Urinary bladder (tissue), 4 donors: ENCODE measurements at places on chromosomes 13 and 19.

DNA sequence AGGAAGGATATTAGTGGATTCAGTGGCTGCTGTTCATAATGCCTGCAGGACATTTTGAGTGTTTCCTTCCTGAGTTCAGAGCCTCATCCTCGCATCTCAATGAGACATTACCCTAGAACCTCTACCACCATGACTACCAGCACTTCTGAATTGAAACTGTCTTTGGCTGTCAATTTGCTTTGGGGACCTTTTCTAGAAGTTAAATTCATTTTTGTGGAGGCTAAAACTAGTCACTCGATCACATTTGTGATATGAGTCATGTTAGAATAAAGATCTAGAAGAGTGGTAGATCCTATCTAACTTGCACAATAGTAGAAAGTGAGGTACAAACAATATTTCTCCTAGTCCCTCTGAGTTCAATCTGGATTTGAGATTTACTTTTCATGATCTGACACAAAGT lies 124.9 kb downstream of the KCNRG start:
- DNase-seq, result no peak

- no peak for DNase-seq
Observed at GRCh38 chr13:52651897-52652195, 790 bp upstream of the SUGT1 start.

GRCh38 chr13:41356786-41357185 lies 45.7 kb downstream of the NAA16 start:
- no peak for DNase-seq

DNA sequence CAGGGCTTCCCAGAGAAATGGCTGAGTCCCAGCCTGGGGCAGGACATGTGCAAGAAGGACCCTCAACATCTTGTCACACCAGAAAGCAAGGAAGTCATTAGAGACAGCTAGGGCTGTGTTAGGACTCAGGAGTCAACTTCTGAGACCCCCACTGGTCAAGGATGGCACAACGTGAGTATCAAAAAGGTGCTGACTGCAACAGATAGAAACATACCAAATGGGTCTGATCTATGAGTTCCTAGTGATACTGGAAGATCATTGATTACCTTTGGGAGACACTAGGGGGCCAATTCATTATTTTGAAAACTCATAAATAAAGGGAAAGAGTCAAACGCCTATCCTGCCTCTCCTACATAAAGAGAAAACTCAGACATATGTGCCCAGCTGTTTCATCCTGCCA lies 73.5 kb upstream of the GJB6 start:
- DNase-seq, result no peak

DNA sequence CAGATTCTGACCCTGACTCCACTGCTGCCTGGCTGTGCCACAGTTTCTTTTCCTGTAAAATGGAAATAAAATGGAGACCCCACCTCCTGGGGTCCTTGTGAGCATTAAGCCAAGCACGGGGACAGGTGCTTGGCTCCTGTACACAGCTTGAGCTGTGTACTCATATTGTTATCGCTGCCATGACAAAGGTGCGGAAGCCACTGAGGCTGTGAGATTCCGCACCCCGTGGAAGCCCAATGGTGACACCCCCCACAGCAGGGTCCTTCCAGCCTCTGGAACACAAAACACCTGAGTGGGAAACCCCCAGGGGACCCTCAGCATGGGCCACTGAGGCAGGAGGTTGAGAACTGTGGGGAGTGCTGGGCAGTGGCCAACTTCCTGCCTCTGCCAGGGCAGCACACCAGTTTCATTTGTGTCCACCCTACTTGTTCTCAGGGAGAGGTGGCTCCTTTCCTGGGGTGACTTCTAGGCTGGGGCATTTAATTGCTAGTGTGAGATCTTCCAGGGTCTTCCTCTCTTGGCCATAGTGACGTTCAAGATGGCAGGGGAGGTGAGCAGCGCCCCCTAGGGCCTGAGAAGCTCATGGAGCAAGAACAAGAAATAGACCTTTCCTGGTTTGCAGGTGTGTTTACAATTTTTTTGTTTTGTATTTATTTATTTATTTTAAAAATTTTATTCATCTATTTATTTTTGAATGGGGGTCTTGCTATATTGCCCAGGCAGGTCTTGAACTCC lies 5.4 kb upstream of the JSRP1 start:
- no peak for DNase-seq

DNA sequence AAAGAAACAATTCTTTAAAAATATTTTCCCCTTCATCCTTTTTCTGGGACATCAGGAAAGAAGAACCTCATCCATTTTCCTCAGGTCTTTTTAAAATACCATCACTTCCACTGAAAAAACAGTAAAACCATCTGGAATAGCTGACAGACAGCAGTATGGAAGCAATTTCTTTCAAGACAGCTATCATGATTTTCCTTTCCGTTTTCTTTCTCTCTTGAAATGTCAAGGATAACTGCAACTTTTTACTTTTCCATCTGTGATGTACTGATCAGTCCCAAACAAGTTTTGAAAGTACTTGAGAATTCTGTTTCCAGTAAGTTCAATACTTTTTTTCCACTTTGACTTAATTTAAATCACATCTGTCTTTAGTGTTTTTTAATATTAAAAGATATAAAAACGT lies 211.2 kb downstream of the LHFPL6 start:
- DNase-seq, result no peak

GRCh38 chr13:95523598-95523997 lies 28.9 kb upstream of the CLDN10 start:
- no peak for DNase-seq

- no peak for DNase-seq
Observed at GRCh38 chr19:11519138-11519537, 9.8 kb downstream of the ECSIT start.

DNA sequence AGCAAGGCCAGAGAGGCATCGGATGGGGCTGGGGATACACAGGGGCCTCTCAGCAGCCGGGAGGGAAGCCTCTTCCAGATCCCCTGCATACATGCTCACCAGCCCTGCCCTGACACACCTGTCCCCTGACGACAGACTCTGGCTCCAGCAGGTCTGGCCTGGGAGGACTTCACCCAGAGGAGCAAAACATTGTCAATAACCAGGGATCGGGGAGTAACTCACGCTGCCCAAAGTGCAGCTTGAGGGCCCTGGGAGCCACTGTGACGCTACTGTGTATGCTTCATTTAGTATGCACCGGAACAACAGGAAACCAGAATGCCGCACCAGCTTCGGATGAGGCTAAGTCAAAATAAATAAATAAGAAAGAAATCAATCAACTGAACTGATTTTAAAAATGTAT lies 12.4 kb upstream of the CD22 start:
- DNase-seq, result no peak

- DNase-seq, result no peak
Observed at GRCh38 chr19:58229255-58229639, 533 bp downstream of the ZNF544 start.

DNA sequence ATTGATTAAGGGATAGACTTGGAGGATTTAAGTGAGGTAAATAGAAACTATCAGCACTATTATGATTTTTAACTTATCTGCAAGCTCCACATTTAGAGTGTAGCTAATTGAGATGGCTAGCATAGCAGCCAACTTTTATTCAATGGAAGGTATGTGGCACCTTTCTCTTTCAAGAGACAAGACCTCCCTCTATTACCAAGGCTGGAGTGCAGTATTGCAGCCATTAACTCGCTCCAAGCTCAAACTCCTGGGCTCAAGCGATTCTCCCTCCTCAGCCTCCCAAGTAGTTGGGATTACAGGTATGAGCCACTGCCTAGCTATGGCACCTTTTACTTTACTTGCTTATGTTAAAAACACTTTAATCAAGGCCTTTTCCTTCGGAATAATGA lies 8.2 kb downstream of the TPT1 start:
- DNase-seq, result no peak

DNA sequence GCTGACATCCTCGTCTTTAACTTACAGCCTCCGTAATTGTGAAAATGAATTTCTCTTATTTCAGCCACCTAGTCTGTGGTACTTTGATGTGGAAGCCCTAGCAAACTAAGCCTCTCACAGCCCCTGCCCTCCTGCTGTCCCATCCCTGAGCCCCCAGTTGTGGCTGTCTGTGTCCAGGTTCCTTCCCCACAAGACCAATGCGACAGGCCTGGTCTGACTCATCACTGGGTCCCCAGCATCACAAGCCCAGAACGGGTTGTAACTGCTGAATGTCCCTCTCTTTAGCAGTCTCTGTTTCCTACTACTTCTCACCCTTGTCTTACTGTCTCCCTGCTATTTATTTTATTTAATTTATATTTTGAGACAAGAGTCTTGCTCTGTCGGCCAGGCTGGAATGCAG lies 5.7 kb downstream of the POU2F2 start:
- no peak for DNase-seq

- DNase-seq, result no peak
Observed at GRCh38 chr13:41561170-41561569, 103.8 kb downstream of the RGCC start.

GRCh38 chr13:43086181-43086580 lies 62.8 kb downstream of the DNAJC15 start:
- no peak for DNase-seq

- DNase-seq, result no peak
Observed at GRCh38 chr19:23415034-23415433, 19.8 kb upstream of the ZNF91 start.

GRCh38 chr19:4413588-4413987 lies 11.1 kb downstream of the CHAF1A start:
- DNase-seq, result no peak

DNA sequence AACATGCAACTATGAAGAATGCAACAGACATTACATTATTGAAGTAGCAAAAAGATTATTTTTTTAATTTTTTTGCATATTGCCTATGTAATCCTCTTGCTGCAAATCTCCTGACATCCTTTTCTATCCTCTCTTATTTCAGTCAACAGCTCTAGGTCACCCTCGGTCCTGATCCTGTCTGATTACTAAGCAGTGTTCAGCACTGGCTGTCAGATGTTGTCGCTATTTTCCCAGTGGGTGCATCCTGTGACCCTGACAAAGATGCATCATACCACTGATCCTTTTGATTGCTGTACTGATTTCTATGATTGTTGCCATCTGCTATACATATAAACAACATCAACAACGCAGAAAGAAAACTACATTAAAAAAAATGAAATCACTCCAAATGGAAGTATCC lies 443.7 kb upstream of the PRR20A start:
- no peak for DNase-seq

GRCh38 chr19:27906081-27906480 lies 1306.9 kb downstream of the UQCRFS1 start:
- DNase-seq, result no peak

DNA sequence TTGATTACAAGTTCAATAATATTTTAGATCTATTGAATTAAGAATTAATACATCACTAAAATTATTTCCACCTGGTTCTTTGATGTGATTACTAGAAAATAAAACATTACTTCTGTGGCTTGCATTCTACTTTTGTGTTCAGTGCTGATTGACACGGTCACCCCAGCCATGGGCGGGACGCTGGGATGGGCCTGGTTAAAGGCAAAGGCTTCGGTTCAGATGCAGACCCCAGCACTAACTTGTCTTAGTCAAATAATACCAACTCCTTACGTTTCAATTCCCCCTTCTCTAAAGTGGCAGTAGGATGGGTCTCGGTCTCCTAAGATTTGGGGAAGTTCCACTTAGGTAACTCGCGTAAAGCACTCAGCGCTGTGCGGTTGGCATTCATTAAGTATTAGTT lies 144.9 kb downstream of the URI1 start:
- no peak for DNase-seq

DNA sequence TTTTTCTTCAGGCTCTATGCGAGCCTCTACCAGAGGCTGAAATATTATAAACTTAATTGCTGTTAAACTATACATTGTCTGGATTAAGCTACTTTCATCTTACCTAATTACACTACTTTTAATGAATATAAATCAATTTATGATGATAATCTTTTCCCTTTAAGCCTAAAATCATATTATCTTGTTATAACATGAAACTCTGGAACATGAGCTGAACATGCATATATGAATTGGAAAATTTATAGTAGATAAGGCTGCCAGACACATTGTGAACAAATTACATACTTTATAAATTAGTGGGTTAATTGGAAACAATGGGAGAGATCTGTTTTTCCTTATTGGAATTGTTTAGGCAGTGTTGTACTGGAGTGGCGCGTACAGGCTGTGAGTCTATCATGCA lies 45.3 kb upstream of the ZDHHC20 start:
- DNase-seq, result no peak

DNA sequence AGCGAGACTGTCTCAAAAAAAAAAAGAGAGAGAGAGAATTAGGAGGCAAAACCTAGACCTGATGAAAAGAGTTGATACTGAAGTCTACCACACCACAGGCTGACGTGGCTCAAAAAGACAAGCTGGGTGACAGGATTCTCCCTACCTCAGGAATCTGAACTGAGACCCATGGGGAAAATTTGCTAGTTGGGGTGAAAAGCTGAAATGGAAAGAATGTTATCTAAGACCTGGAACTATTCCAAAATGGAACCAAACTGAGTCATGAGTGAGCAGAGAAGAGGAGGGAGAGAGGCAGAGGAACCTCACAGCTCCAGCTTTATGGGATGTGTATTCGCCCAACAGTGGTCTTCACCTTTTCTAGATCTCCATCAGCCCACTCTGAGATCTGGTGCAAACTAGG lies 11.7 kb downstream of the SMG9 start:
- DNase-seq, result no peak

GRCh38 chr13:43009506-43009905 lies 13.9 kb upstream of the DNAJC15 start:
- DNase-seq, result no peak

- no peak for DNase-seq
Observed at GRCh38 chr19:41352609-41353465, 885 bp downstream of the TGFB1 start.

DNA sequence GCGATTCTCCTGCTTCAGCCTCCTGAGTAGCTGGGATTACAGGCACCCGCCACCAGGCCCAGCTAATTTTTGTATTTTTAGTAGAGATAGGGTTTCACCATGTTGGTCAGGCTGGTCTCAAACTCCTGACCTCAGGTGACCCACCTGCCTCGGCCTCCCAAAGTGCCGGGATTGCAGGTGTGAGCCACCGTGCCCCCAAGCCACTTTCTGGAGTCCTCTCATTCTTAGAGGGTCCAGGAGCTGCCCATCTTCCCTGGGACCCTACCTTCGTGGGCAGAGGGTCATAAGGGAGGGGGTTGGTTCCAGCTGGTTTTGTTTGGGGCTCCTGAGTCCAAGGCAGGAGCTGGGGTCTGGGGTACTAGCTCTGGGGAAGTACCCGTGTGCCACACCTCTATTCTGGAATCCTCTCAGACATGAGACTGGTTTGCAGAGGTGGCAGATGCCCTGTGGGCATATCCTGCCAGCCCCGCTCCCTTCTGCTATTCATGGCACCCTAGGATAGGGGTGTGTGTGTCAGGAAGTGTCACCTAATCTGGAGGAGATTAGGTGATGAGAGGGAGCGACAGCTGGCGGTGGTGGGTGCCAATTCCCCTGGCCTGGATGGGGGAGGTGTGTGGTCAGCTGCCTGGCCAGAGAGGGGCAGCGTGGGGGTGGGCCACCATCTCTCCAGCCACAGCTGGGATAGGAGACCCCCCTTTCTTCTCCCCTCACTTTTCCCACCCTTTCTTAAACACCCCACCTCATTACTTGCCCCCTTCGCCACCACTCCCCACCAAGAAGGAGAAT lies 2.1 kb downstream of the PRMT1 start:
- no peak for DNase-seq

DNA sequence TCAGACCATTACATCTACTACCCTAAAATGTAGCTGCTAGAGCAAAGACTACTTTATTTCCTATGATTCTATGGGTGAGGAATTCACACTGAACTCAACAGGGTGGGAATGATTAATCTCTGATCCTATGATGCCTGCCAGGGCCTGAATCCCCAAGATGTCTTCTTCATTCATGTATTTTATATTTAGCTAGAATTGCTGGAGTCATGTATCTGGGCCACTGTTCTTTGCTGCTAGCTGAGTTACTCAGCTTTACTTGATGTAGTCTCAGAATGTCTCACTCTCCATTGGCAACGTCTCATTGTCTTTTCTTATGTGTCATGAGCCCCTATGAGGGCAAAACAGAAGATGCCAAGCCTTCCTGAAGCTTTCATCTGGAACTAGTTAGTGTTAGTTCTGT lies 21.1 kb downstream of the ZNF582 start:
- no peak for DNase-seq
